ENCODE measurements at places on chromosomes 5 and 9. TPM values are rescaled to one million over a fixed set of nuclear protein-coding genes. Genes with fewer than 3 reads are reported as not detected.

DNA sequence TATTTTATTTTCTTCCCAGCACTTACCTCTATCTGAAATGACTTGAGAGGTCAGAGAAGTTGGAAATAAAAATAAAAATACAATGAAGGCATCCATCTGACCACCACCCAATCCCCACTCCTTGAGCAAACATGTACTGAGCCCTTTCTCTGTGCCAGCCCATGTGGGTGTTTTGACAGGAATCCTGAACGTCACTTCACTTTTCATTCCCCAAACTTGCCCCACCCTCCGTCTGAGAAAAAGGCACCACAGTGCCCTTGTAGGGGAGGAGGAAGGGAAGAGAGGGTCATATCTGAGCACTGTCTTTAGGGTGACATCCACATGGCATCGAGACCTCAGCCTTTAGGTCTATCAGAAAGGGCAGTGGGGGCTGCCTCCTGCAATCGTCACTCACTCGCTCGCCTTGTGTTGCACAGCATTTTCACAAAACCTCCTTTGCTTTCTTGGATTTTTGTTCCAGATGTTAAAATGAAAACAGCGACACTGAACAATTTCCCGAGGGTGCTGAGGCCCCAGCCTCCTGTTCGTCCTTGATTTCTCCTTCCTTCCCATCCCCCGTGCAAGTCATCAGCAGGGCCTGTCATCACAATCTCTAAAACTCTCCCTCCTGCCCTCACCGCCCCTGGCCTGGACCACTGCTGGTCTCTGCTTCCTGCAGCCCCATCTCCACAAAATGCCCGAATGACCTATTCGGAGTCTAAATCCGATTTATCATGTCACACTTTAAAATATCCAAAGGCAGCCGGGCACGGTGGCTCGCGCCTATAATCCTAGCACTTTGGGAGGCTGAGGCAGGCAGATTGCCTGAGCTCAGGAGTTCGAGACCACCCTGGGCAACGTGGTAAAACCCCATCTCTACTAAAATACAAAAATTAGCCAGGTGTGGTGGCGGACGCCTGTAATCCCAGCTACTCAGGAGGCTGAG lies 13.0 kb downstream of the HIGD2A start:
- H3K27me3 ChIP-seq, result no peaks in the 10 kb centered on the region
- H3K36me3 ChIP-seq, result peaks cover 12% of the 10 kb centered on the region
- peak overlapping the region; percentile 91 for H3K27ac ChIP-seq

Gene POU5F2
- 0.29 TPM for total RNA-seq

GRCh38 chr5:131996210-131997025 lies 15.0 kb downstream of the ACSL6 start:
- H3K27ac ChIP-seq, result no peak overlapping the region
- peaks cover 4% of the 10 kb centered on the region for H3K4me1 ChIP-seq
- H3K4me3 ChIP-seq, result no peak overlapping the region

DNA sequence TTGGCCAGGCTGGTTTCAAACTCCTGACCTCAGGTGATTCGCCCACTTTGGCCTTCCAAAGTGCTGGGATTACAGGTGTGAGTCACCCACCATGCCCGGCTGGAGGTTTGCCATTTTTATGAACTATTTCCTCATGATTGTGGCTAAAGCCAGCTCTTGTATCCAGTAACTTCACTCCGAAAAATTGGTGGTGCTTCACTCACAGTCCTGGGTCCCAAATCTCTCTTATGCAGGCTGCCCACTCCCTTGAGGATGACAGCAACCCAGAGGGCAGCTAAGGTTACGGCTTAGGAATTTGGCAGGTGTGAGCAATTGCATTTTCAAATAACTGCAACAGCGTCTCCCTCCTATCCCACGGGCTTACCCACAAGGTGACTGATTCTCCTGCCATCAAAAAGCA lies 23.4 kb upstream of the FUBP3 start:
- peaks cover 8% of the 10 kb centered on the region for H3K27me3 ChIP-seq
- H3K27ac ChIP-seq, result no peak overlapping the region
- no peak overlapping the region for H3K4me3 ChIP-seq
- no peaks in the 10 kb centered on the region for H3K36me3 ChIP-seq
- no peak for DNase-seq

GRCh38 chr5:135310328-135310989 lies 88.6 kb downstream of the MACROH2A1 start:
- H3K4me1 ChIP-seq, result peaks cover 18% of the 10 kb centered on the region
- H3K36me3 ChIP-seq, result no peaks in the 10 kb centered on the region
- H3K27ac ChIP-seq, result no peak overlapping the region
- peaks cover 6% of the 10 kb centered on the region for H3K27me3 ChIP-seq
- no peak overlapping the region for H3K4me3 ChIP-seq

DNA sequence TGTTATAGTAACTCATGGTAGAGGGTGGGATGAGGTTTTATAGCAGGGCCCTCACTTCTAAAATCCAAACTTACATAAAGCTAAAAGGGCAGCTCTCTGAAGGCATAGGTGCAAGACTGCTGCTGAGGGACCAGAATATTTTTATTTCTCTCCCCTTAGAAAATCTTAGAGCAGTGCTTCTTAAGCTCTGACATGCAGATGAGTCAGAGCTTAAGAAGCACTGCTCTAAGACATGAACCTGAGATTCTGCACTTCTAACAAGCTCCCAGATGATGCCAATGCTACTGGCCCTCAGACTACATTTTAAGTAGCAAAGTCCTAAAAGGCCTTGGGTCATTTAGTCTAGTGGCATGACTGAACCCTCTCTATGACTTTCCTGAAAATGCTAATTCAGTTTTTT lies 97.6 kb upstream of the SPRY4 start:
- no peaks in the 10 kb centered on the region for H3K27me3 ChIP-seq
- peaks cover 17% of the 10 kb centered on the region for H3K4me1 ChIP-seq
- no peak overlapping the region for H3K27ac ChIP-seq
- H3K36me3 ChIP-seq, result no peaks in the 10 kb centered on the region

Gene CNTLN
- 14.1 TPM for total RNA-seq

DNA sequence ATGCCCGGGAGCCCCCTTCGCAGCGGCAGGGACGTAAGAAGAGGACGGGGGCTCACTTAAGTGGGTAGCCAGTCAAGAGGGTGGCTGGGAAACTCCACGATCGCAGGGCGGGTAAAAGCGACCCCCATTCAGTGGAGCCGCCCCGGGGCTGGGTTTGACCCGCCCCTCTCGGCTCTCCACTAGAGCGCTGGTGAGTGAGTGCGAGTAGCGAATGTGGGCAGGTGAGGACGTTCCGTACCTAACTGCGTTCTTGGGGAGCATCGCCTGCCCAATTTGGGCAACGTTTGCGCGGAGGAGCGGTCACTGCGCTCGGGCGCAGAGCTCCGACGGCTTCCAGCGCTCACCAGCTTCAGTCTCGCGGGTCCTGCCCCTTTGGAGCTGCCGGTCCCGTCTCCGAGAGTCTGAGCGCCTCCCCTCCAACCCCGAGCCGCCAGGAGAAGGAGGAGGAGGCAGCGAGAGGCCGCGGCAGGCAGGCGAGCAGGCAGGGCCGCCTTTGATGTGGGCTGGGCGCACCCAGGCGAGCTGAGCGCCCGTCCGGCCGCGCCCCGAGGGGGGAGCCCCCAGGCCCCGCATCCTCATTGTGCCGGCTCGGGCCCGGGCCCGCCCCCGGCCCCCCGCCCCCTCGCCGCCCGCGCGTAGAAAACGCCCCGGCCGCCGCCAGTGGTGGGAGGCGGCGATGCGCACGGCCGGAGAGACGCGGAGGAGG lies at the start of gene FGF18:
Gene FGF18, plus strand, starts transcription at position 666 of the 706 bp plus-strand sequence. CDS start 553 bp downstream, outside the sequence.
- H3K27me3 ChIP-seq, result peaks cover 24% of the 10 kb centered on the region
- DNase-seq, result peak; percentile 83

Gene GRXCR2
- not detected for total RNA-seq

- peaks cover 24% of the 10 kb centered on the region for H3K36me3 ChIP-seq
- DNase-seq, result no peak
- H3K27ac ChIP-seq, result no peak overlapping the region
- H3K4me1 ChIP-seq, result no peaks in the 10 kb centered on the region
- no peaks in the 10 kb centered on the region for H3K27me3 ChIP-seq
These were observed 12.3 kb downstream of the CCNH start for GRCh38 chr5:87400305-87400899.

Gene FBXL7
- total RNA-seq, result 3.8 TPM
